ENCODE measurements at places on chromosomes 1 and 21.

- no peak for DNase-seq
These were observed 164.4 kb downstream of the ZNF281 start for GRCh38 chr1:200245473-200245872.

- no peak for DNase-seq
These were observed 79.0 kb upstream of the KRTAP19-8 start for GRCh38 chr21:31117128-31117916.

DNA sequence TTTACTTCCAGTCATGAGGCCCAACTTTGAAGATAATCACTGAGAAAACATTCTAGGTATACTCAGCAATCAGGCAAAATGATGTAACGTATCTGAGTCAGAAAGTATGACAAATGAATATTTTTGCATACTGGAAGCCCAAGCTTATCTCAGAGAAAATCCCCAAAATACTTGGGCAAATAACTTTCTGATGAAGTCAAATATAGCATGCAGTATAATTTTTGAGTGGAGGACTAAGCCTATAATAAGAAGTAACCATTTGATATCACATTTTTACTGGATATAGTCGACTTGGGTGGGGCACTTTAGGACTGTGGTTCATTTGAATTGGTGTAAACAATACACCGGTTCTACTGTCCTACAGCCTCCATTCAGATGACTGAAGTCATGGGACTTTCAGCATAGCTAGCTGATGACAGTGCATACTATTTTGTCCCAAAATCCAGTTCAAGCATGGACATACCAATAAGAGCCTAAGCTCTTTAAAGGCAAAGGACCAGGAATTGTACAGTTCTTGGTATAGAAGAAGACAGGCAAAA is 2.3 kb upstream of the GADD45A start:
- no peak for DNase-seq

DNA sequence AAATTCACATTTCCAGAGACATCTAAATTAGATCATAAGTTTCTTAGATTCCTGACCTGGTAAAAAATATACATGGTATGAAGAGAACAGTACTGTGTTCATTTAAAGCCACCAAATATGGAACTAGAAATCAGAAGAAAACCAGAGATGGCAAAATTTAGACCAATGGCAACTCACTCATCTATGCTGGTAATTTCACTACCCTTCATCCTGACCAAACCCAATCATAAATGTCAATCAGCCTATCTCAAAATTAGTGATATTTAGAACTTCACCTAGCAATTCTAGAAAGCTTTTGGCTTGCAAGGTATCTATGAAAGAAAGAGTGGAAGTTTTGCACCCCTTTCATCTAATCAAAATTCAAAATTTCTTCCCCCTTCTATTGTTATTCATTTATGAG is 107.7 kb downstream of the NIBAN1 start:
- no peak for DNase-seq

- peak; percentile 63 for DNase-seq
These were observed 11.7 kb upstream of the FCMR start for GRCh38 chr1:206933333-206933945.

DNA sequence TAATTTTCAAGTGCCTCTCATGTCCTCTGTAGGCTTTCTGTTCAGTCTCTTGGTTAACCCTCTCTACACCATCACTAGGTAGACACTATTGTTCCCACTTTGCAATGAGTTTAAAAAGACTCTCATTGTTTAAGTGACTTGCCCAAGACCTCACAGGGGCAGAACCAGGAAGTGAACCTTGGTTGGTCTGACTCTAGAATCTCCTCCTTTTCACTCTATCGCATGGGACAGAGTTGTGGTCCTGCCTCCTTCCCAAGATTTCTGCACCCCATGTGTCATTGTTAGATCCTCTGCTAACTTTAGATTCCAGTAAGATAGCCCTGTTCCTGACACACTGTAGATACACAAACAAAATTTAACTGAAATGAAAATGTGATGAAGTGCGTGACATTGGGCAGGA is 481.7 kb upstream of the USP24 start:
- DNase-seq: no peak

GRCh38 chr1:1264868-1265272 is 8.8 kb downstream of the UBE2J2 start:
- no peak for DNase-seq

DNA sequence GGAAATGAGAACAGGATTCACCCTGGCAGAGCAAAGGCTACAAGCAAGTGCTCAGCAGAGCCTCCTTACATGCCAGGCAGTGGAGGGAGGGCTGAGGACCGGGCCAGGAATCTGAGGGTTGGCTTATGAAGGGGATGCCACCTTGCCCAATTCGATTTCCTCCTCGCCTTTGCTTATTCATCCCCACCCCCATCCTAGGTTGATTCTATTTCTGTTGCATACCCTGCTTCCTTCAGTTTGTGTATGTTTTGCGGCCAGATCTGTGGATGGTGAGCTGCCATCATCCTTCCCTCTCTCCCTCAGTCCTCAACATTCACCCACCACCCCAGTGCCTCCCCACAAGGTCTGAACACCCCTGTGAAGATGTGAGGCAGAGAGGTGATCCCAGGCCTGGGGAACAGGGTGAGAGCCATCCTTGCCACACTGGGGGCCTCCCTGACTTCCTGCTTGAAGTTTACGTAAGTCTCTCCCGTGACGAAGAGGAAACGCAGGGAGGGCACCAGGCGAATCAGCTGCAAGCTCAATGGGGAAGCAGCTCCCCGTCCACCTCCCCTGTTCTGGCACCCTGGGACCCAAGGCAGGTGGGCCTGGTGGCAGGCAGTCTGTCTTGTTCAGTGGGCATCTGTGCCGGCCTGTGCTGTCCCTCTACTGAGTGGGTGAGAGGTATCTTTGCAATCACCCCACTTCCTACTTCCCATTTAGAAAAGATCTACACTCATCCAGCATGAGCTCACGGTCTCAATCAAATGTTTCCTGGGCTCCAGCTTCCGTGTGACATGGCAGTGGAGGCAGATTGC is 50.6 kb upstream of the CNTN2 start:
- DNase-seq: no peak

GRCh38 chr1:239443361-239443760 is 57.0 kb downstream of the CHRM3 start:
- DNase-seq: no peak

DNA sequence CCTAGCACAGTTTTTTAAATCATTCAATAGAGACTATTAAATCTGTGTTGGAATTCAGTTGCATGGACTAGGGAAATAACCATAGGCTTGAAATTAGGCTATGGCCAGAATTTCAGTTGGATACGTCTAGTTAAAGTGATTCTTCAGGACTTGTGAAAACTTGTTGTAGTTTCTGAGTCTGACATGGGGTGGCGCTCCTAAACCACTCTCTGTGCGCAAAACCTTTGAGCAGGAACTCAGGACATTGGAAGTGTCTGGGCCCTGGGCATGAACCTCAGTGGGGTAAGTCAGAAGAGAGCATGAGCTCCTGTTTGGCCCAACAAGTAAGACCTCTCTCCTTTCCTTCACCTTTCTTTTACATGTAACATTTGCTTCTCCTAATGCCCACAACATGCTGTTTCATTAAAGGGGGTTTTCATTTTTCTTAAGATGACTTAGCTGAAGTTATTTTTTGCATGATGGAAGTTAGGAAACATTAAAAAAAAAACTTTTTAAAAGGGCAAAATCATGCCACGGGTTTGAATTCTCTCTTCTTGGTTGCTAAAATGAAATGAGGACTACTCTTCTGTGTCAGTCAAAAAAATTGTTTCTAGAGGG is 17.1 kb upstream of the CCDC190 start:
- DNase-seq: no peak

- DNase-seq: no peak
These were observed 311.3 kb upstream of the ZP4 start for GRCh38 chr1:238201992-238202391.

GRCh38 chr1:67517046-67517445 is 86.8 kb upstream of the SERBP1 start:
- DNase-seq: no peak

DNA sequence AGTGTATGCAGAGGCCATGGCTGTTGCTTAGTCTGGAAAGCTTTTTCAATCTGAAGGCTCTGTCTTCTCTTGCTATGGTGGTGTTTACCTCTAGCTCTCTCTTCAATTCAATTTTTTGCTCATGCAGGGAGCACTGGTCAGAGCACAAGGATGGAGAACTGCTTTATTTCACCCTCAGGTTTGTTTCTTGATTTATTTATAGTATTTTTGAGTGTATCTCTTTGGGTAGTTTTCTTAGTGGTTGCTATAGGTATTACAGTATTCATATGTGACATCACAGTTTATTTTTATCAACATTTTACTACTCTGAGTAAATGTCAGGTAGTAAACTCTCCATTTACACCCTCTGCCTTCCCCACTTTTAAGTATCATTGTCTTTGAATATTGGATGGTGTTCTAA is 147.9 kb downstream of the RASAL2 start:
- no peak for DNase-seq

DNA sequence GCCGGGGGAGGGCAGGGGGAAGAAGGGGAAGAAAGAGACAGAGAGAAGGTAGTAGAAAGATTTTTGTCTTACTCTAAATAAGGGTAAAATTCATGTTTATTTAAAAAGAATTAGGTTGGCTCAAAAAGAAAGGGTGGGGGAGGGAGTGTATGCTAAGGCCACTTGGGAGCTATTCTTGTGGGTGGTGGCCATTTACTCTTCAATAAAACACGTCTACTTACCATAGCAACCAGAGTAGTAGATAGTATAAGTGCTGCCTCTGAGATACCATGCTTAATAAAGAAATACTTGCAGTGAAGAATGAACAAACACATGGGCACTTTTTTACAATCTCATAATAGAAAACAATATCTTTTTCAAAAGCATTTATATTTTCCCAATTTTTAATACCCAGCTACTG is 538.1 kb upstream of the PTBP2 start:
- DNase-seq: no peak

DNA sequence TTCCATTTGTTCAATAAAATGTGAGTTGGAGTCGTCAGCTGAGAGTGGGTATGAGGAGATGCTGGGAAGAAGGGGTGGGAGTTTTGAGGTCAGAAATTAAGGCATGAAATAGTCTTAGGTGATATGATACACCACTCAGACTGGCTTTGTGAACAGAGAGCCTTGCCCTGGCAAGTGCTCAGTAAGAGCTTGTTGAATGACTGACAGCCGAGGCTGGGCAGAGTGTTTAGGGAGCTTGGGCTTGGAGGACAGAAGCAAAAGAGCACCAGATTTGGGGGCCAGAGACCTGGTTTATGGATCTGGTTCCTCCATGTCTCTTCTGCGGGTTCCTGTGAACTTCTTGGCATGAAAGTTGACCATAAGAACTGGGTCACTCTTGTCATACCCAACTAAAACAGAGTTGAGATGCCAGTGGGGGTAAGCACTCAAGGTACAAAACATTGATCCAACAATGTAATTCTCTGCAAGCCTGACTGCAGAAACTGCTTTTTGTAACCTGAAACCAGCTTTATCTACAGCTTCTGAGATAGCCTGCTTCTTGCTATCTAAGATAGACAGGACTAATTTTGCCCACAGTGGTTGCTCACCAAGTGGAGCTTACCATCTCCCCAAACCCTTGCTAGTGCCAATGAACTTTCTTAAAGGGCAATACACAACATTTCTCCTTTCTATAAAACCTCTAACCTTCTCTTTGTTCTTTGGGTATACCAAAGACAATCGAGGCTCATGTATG is 126.4 kb downstream of the TENT5C start:
- no peak for DNase-seq

DNA sequence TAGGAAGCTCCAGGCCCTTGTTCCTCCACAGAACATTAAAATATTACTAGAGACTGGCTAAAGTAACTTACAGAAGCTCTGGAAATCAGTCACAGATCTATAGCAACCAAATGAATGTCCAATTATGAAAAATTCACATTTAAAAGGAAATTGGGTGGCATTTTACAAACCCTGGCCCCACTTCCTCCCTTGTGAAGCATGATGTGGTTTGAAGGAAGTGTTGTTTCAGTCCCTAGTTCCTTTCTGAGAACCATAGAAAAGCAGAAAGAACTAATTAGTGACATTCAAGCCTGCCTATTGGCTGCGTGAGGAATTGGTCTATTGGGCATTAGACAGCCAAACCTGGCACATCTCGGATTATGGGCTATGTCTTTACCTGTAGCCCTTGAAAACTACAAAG is 649.7 kb upstream of the NEGR1 start:
- DNase-seq: no peak

Data from stimulated activated CD8-positive, alpha-beta memory T cell treated with anti-CD3 and anti-CD28 coated beads, Interleukin-12 subunit alpha, Interleukin-12 subunit beta, amount 100 ng/mL, for 1 hour (primary cell).